Thoracic aorta (tissue), 2 donors: ENCODE measurements at places on chromosomes 1 and 21. TPM values are rescaled to one million over a fixed set of nuclear protein-coding genes. Genes with fewer than 3 reads are reported as not detected.

The GBP7 gene
- total RNA-seq = not detected

The NBPF14 gene
- 35.8 TPM for total RNA-seq

DNA sequence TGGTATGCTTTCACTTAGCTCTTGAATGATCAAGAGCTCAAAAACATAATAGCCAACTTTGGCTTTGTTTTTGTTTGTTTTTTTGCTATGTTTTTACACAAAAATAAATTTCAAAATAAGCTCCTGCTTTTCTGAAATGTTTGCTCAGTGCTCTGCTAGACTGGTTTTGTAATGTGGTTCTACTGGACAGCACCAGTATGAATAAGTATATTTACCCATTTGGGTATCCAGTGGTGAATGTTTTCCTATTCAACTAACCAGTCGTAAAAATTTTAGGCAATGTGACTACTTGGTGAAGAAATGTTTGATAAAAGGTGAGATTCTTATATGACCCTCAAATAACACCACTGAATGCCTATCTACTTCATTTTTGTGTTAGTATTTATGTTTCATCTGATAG lies 308.6 kb downstream of the PTPRC start:
- H3K4me3 ChIP-seq = no peak overlapping the region
- no peaks in the 10 kb centered on the region for H3K36me3 ChIP-seq
- no peaks in the 10 kb centered on the region for H3K4me1 ChIP-seq

- H3K27me3 ChIP-seq = no peaks in the 10 kb centered on the region
- no peaks in the 10 kb centered on the region for H3K36me3 ChIP-seq
- H3K27ac ChIP-seq = no peak overlapping the region
- H3K4me1 ChIP-seq = no peaks in the 10 kb centered on the region
- no peak for DNase-seq
Measured at GRCh38 chr1:43495204-43495603, 35.5 kb upstream of the PTPRF start.
